Activated T-helper 1 cell treated with anti-CD3 and anti-CD28 coated beads, Interleukin-12 subunit alpha, Interleukin-12 subunit beta, Interleukin-2, Interleukin-4 antibody, amounts not matched to agents 30 ng/mL and 10 ng/mL and 1 ng/mL, durations not matched to agents 14 hours and 24 hours and 36 hours (primary cell): ENCODE measurements at places on chromosomes 5 and 9. TPM values are rescaled to one million over a fixed set of nuclear protein-coding genes. Genes with fewer than 3 reads are reported as not detected.
A peak's percentile ranks its signal among the peaks of the same experiment; 100 is the strongest.

- no peaks in the 10 kb centered on the region for H3K4me1 ChIP-seq
- H3K4me3 ChIP-seq: no peak overlapping the region
- no peaks in the 10 kb centered on the region for H3K36me3 ChIP-seq
- no peaks in the 10 kb centered on the region for H3K27me3 ChIP-seq
- DNase-seq: no peak
Measured at GRCh38 chr9:108672475-108673190, 183.2 kb downstream of the ACTL7B start.

PCA3 gene
- not detected in 2 replicates for total RNA-seq

- H3K36me3 ChIP-seq: no peaks in the 10 kb centered on the region
- H3K4me1 ChIP-seq: no peaks in the 10 kb centered on the region
- no peaks in the 10 kb centered on the region for H3K27me3 ChIP-seq
- no peak overlapping the region for H3K4me3 ChIP-seq
Measured at GRCh38 chr5:118616281-118616680, 372.1 kb downstream of the DTWD2 start.

DNA sequence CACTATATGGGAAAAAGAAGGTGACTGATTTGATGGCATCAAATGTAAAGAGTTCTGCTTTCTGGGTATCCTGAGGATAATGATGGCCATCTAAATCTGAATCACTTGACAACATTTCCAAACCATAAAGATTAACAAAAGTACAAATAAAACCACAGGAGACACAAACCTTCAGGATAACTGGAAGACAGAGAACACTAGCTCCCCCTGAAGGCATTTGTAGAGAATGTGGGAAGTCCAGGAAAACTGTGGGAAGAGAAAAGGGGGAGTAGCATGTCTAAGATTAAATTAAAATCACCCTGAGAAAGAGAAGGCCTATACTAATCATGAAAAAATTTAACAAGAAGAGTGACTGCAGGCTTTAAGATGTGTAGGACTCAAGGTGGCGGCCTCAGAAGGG, 116.2 kb downstream of the PRELID2 start:
- no peak overlapping the region for H3K27ac ChIP-seq
- no peak overlapping the region for H3K4me3 ChIP-seq
- no peaks in the 10 kb centered on the region for H3K4me1 ChIP-seq
- no peaks in the 10 kb centered on the region for H3K36me3 ChIP-seq

FOXD4L4 gene
- 0.10 and 0.23 TPM in 2 replicates for total RNA-seq

DNA sequence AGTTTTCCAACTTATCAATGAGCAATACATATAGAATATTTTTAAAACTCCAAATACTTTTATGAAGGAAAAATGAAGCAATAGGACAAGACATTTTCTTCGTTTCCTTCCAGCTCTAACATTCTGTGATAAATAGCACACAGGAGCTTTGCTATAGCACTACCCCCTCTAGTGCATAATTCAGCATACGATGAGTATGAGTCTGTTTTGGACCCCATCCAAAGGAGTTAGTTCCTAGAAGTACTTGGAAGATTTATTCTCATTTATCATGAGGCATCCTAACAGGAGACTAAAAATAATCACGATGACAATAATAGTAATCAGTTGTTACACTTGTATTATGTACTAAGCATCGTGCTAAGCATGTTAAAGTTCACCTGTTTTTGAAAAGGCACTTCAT, 1061.3 kb upstream of the DMAC1 start:
- H3K4me1 ChIP-seq: no peaks in the 10 kb centered on the region
- no peak overlapping the region for H3K4me3 ChIP-seq
- no peak for DNase-seq
- no peaks in the 10 kb centered on the region for H3K36me3 ChIP-seq

PCDHGB6 gene
- 0.12 and 0.18 TPM in 2 replicates for total RNA-seq

SAXO1 gene
- not detected in 2 replicates for total RNA-seq

DNA sequence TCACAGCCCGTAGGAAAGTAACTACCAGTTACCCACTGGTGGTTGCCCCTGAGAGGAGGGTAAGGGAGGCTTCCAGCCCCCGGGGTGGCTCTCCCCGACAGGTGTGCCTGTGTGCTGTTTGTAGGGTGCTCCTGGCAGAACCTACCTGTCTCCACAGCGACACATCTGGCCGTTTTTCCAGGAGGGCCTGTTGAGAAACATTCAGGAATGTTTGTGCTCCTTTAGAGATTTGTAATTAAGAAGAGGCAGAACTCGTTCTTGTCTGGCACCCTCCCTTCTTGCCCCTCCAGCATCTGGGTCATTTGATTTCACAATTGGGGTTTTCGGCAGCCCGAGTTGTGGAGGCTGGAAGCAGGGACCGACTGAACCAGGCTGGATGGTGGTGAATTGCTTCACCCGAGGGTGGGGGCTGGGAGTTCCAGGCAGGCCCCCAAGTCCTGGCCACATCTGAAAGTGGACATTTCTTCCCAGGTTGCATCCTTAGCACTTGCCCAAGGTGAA, 74.2 kb downstream of the WWC1 start:
- H3K27ac ChIP-seq: no peak overlapping the region
- peaks cover 5% of the 10 kb centered on the region for H3K27me3 ChIP-seq
- no peaks in the 10 kb centered on the region for H3K36me3 ChIP-seq
- no peak overlapping the region for H3K4me3 ChIP-seq

- H3K4me3 ChIP-seq: no peak overlapping the region
- H3K27ac ChIP-seq: no peak overlapping the region
- no peaks in the 10 kb centered on the region for H3K4me1 ChIP-seq
- peaks cover 2% of the 10 kb centered on the region for H3K27me3 ChIP-seq
- H3K36me3 ChIP-seq: no peaks in the 10 kb centered on the region
Measured at GRCh38 chr5:130109152-130109551, 204.9 kb downstream of the CHSY3 start.

- H3K27ac ChIP-seq: no peak overlapping the region
- H3K27me3 ChIP-seq: peaks cover 2% of the 10 kb centered on the region
- no peak overlapping the region for H3K4me3 ChIP-seq
- H3K36me3 ChIP-seq: peaks cover 9% of the 10 kb centered on the region
Measured at GRCh38 chr5:56346741-56347535, 113.8 kb upstream of the ANKRD55 start.

- no peaks in the 10 kb centered on the region for H3K36me3 ChIP-seq
- no peaks in the 10 kb centered on the region for H3K4me1 ChIP-seq
- H3K4me3 ChIP-seq: no peak overlapping the region
- DNase-seq: no peak
- H3K27me3 ChIP-seq: no peaks in the 10 kb centered on the region
- H3K27ac ChIP-seq: no peak overlapping the region
Measured at GRCh38 chr5:26482810-26483375, 555.5 kb downstream of the CDH9 start.

GRCh38 chr9:21672761-21673160, 129.7 kb upstream of the MTAP start:
- H3K36me3 ChIP-seq: no peaks in the 10 kb centered on the region
- H3K27me3 ChIP-seq: peaks cover 22% of the 10 kb centered on the region
- DNase-seq: no peak
- peaks cover 6% of the 10 kb centered on the region for H3K4me1 ChIP-seq

PCDHB16 gene
- total RNA-seq: not detected in 2 replicates

DNA sequence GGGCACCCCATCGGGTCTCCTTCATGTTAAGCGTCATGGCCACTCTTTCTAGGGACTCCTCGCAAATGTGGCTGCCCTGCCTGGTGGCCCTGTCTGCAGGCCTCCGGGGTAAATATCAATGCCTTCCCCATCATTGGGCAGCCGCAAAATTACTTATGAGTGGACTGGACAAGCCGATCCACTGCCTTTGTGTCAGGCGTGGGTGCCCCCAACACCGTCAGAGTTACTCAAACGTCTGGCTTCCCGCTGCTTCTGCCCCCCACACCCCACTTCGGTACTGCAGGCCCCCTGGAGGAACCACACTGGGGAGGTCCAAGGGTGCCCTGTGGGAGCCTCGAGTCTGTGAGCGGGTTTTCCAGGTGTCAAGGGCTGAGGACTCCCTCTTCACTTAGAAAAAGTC, 3.8 kb downstream of the LHX3 start:
- H3K4me3 ChIP-seq: no peak overlapping the region
- peaks cover 42% of the 10 kb centered on the region for H3K27me3 ChIP-seq
- no peak overlapping the region for H3K27ac ChIP-seq
- H3K36me3 ChIP-seq: peaks cover 2% of the 10 kb centered on the region
- H3K4me1 ChIP-seq: peaks cover 5% of the 10 kb centered on the region

NPR3 gene
- not detected in 2 replicates for total RNA-seq

GRCh38 chr5:136192526-136193321, at the start of gene SMIM32:
Gene SMIM32 (minus strand): TSS chr5:136193162. CDS start chr5:136192524, 638 bp downstream.
- DNase-seq: no peak
- peaks cover 32% of the 10 kb centered on the region for H3K27me3 ChIP-seq
- no peaks in the 10 kb centered on the region for H3K36me3 ChIP-seq
- H3K27ac ChIP-seq: no peak within 1 kb of the TSS

DNA sequence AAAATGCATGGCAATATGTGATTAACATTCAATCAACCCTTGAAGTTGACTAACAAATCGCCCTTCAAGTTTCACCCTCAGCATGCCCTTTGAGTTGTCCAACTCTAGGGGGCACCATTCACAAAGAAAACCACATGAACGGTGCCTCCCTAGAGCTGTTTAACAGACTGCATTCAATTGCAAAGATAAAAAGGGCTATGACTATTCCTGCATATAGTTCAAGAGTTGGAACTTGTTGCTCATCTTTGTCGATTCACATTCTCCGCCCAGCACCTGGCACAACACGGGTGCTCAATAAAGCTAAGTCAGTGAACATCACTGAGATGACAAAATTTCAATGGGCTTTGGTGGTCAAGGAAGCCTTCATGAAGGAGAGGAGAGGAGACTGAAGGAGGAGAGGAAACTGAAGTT, 69.6 kb upstream of the SLC30A5 start:
- no peak overlapping the region for H3K27ac ChIP-seq
- peaks cover 28% of the 10 kb centered on the region for H3K27me3 ChIP-seq
- H3K36me3 ChIP-seq: no peaks in the 10 kb centered on the region

CDX1 gene
- not detected in 2 replicates for total RNA-seq

FAM221B gene
- total RNA-seq: not detected in 2 replicates

- no peak overlapping the region for H3K27ac ChIP-seq
- H3K4me1 ChIP-seq: no peaks in the 10 kb centered on the region
- no peak for DNase-seq
- no peak overlapping the region for H3K4me3 ChIP-seq
- no peaks in the 10 kb centered on the region for H3K36me3 ChIP-seq
Measured at GRCh38 chr9:3036333-3036700, 192.4 kb upstream of the PUM3 start.

DNA sequence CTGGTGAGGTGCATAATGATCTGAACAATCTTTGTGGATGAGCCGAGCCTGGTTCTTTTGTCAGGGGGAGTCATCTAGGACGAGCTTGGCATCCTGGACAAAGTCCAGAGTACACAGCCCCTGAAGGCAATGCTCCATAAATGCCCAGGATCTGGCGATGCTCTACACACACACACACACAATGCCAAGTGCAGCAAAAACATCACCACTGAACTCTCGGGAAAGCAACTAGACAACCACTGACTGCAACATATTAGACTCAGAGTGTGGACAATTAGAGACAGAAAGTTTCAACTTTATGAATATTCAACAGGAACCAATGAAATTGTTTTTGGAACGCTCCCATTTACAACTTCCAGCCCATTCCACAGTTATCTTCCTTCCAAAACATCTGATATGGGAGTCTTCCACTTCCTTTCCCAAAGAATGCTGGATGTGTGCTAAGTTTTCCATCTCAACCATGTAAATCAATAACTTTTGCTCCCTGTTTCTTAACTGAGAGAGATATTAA, 227.6 kb upstream of the ANKRD55 start:
- no peak overlapping the region for H3K4me3 ChIP-seq
- H3K27ac ChIP-seq: no peak overlapping the region
- peaks cover 4% of the 10 kb centered on the region for H3K4me1 ChIP-seq
- H3K27me3 ChIP-seq: no peaks in the 10 kb centered on the region

- peaks cover 7% of the 10 kb centered on the region for H3K36me3 ChIP-seq
- no peak for DNase-seq
- no peak overlapping the region for H3K27ac ChIP-seq
- H3K27me3 ChIP-seq: peaks cover 11% of the 10 kb centered on the region
Measured at GRCh38 chr5:56677690-56678305, 137.6 kb upstream of the MAP3K1 start.

DNA sequence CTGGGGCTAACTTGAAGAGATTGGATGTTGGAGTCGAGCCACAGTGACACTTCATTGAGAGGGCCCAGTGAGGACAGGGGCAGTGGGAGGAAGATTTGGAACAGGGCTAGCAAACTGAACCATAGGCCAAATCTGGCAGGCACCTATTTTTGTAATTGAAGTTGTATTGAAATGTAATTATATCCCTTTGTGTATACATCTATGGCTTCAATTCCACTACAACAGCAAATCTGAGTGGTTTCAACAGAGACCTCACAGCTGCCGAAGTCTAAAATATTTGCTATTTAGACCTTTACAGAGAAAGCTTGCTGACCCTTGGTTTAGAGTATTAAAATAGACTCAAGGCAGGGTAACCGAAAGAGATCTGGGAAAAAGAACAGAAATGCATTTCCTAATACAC, 4.7 kb upstream of the TNFSF8 start:
- DNase-seq: no peak
- H3K36me3 ChIP-seq: peaks cover 8% of the 10 kb centered on the region
- H3K27ac ChIP-seq: no peak overlapping the region
- peaks cover 55% of the 10 kb centered on the region for H3K4me1 ChIP-seq
- no peak overlapping the region for H3K4me3 ChIP-seq
- no peaks in the 10 kb centered on the region for H3K27me3 ChIP-seq

GRCh38 chr9:35079041-35079425, 709 bp downstream of the FANCG start:
- peaks cover 32% of the 10 kb centered on the region for H3K4me1 ChIP-seq
- DNase-seq: peak; percentile 4
- H3K36me3 ChIP-seq: peaks cover 23% of the 10 kb centered on the region
- no peaks in the 10 kb centered on the region for H3K27me3 ChIP-seq
- H3K4me3 ChIP-seq: peak overlapping the region; percentile 96

PCDHA1 gene
- total RNA-seq: not detected in 2 replicates

DNA sequence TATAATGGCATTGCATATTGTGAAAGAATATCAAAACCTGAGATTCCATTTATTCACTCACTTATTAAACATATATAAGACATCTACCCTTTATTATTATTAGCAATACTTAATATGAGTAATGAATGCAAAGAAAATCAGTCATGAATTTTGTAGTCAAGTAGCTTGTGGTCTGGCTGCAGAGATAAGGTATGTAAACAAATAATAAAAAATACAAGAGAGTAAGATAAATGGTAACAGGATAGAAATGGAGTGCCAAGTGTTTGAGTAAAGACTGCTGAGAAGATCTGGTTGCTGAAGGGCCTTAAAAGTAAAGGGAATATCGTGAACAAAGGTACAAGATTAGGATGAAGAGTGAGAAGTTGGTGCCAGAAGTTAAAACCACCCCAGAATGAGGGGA, 18.4 kb downstream of the TRIM32 start:
- DNase-seq: no peak
- H3K4me3 ChIP-seq: no peak overlapping the region
- H3K36me3 ChIP-seq: peaks cover 21% of the 10 kb centered on the region
- H3K27me3 ChIP-seq: no peaks in the 10 kb centered on the region
